ENCODE measurements at places on chromosomes 6 and 20. TPM values are rescaled to one million over a fixed set of nuclear protein-coding genes. Genes with fewer than 3 reads are reported as not detected.

GPX5 gene
- not detected for total RNA-seq

NFATC2 gene
- total RNA-seq: 1.5 TPM

SIGLEC1 gene
- total RNA-seq: not detected

ADGB gene
- not detected for total RNA-seq

SEL1L2 gene
- not detected for total RNA-seq

GRCh38 chr20:62407221-62407992 lies at the start of gene CABLES2:
Gene CABLES2, minus strand, starts transcription at chr20:62407285. Its CDS starts 9 bp downstream, at chr20:62407276.
- peak within 1 kb of the TSS; percentile 83 for H3K4me3 ChIP-seq
- no peaks in the 10 kb centered on the region for H3K36me3 ChIP-seq
- H3K27me3 ChIP-seq: peaks cover 6% of the 10 kb centered on the region
- peaks cover 4% of the 10 kb centered on the region for H3K4me1 ChIP-seq
- H3K27ac ChIP-seq: no peak within 1 kb of the TSS

DNA sequence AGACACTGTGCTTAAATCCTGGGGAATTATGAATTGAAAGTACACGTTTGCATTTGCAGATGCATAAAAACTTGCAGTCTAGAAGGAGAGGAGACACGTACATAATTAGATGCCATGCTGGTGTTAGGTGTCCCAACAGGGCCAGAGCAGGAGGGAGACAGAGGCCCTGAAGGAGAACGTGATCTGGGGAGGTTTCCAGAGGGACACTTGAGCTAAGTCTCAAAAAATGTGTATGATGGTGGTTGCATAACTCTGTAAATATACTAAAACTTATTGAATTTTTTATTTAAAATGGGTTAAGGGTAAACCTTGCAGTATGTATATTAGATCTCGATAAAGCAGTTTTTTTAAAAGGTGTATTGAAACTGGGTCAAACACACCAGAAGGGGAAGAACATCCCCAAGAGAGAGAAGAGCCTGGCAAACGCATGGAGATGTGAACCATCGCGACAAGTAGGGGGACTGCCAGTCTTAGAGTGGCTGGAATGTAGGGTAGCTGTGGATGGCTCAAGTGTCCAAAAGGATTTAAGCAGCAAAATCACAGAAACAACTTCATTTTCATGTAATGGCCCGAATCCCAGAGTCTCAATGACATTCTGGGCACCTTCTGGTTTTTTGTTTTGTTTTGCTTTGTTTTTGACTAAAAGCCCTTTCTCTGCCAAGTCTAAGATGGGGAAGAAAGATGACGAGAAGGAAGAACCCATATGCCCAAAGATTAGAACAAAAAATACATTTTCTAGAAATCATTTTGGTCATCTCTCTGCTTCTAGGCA lies 15.3 kb downstream of the TRAF3IP2 start:
- DNase-seq: no peak
- no peaks in the 10 kb centered on the region for H3K36me3 ChIP-seq
- H3K27ac ChIP-seq: no peak overlapping the region
- H3K27me3 ChIP-seq: no peaks in the 10 kb centered on the region

- H3K4me1 ChIP-seq: no peaks in the 10 kb centered on the region
- H3K27ac ChIP-seq: no peak overlapping the region
- no peaks in the 10 kb centered on the region for H3K27me3 ChIP-seq
- H3K4me3 ChIP-seq: no peak overlapping the region
- DNase-seq: no peak
Observed at GRCh38 chr20:35059612-35060011, 33.0 kb downstream of the TRPC4AP start.

DNA sequence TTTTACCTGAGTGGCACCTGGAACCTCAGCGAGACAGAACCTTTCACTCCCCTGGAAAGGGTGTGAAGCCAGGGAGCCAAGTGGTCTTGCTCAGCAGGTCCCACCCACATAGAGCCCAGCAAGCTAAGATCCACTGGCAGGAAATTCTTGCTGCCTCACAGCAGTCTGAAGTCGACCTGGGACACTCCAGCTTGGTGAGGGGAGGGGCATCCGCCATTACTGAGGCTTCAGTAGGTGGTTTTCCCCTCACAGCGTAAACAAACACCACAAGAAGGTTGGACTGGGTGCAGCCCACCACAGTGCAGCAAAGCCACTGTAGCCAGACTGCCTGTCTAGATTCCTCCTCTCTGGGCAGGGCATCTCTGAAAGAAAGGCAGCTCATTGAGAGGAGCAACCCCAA lies 134.7 kb upstream of the RSPO3 start:
- no peaks in the 10 kb centered on the region for H3K4me1 ChIP-seq
- H3K27ac ChIP-seq: no peak overlapping the region
- H3K4me3 ChIP-seq: no peak overlapping the region
- no peaks in the 10 kb centered on the region for H3K36me3 ChIP-seq
- no peaks in the 10 kb centered on the region for H3K27me3 ChIP-seq

DNA sequence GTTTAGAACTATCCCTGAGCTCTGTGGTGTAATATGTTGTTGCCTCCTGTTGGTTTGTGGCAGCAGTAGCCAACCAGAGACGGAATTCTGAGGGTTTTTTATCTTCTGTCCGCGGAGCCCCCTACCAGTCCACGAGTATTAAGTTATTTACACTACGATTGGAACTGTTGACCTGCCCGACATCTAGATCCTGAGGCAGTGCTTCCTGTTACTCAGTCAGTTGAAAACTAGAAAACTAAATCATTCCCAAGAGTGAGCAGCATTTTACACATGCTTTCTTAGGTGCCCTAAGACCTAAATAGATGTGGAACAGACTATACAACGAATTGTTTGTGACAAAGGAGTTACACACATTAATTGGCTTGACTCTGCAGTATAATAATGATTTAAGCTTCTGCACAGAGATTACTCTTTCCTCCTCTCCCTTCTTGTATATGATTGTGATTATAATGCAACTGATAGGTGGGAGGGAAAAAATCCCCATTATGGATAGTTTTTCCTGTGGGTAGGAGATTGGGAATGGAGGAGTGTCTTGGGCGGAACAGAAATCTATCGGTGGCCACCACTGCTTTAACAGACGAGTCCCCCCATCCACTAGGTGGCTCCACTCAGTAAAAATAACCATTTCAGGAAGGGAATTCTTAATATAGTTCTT lies 1.7 kb downstream of the LOC128125822 start:
- peaks cover 28% of the 10 kb centered on the region for H3K36me3 ChIP-seq
- peak overlapping the region; percentile 91 for H3K4me3 ChIP-seq
- peaks cover 26% of the 10 kb centered on the region for H3K27me3 ChIP-seq
- peak overlapping the region; percentile 93 for H3K27ac ChIP-seq

DNA sequence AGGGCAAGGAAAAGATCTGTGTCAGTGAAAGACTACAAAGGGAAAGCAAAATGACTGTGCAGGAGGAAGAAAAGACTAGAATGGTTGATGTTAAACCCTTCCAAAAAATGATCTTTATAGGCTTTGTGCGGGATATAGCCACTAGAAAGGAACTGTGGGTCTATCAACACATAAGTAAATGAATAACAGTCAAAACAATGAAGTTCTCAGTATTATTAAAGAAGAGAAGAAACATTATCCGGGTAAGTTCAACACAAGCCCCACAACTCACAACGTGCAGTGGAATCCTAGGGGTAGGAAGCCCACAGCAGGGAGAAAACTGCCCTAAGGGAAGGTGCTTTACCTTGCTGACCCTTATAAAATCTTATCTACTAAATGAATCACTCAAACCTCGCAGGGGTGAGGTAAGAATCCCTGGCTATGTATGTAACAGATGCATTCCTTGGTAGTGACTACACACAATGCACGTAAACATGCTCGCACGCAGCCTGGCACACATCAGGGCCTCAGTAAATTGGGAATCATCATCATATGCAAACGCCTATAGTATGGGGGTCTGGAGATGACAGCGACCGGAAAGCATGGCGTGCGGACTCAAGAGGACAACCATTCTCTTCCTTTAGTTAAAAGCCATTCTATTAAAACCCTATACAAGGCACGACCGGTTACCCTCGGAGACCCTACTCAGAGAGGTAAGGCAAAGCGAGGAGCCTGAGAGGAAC lies 11.3 kb downstream of the TFAP2A start:
- H3K27me3 ChIP-seq: peaks cover 88% of the 10 kb centered on the region
- no peak for DNase-seq
- no peaks in the 10 kb centered on the region for H3K36me3 ChIP-seq
- H3K4me3 ChIP-seq: peak overlapping the region; percentile 77

DNA sequence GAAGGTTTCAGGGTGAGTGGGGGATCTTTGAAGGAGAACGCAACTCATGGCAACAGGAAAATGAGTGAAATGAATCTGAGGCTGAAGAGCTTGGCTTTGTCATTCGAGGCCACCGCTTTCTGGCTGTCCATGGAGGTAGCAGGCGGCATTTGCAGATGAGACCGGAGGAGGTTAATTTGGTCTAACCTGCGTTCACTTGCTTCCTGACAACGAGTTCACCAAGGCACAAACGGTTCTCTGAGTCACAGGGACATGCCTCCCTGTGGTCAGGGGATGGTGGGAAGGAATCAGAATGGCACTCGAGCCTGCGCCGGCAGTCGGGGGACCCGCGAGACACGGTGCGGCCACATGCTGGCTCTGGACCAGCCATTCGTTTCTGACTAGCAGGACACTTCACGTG lies 75.0 kb downstream of the IRF4 start:
- no peak overlapping the region for H3K27ac ChIP-seq
- H3K36me3 ChIP-seq: no peaks in the 10 kb centered on the region
- peak; percentile 35 for DNase-seq
- H3K27me3 ChIP-seq: no peaks in the 10 kb centered on the region
- no peak overlapping the region for H3K4me3 ChIP-seq
- no peaks in the 10 kb centered on the region for H3K4me1 ChIP-seq

DNA sequence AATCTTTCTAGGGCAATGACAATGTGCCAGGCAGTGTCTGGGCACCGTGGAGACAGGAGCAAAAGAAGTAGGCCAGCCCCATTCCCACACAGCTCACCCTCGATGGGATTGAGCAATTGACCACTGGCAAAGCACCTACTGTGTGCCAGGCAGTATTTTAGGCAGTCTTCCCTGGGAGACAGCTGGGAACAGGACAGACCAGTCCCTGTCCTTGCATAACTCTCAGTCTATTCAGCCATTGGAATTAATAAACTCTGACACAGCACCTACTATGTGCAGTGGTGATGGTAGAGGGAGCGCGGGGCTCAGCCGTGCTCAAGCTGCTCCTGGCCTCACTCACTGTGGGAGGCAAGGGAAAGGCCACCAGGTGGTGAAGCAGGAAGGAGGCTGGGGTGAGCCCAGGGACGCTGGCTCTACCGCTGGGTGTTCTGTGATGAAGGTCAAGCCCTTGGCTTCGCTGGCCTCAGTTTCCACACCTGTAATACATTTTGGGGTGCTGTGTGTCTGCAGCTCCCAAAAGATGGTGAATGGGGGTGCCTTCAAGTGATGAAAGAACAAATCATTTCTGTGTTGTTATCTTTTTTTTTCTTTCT lies 122.3 kb upstream of the PMEPA1 start:
- no peak overlapping the region for H3K27ac ChIP-seq
- no peaks in the 10 kb centered on the region for H3K4me1 ChIP-seq
- no peak for DNase-seq
- no peak overlapping the region for H3K4me3 ChIP-seq
- H3K27me3 ChIP-seq: peaks cover 7% of the 10 kb centered on the region

- H3K27ac ChIP-seq: no peak overlapping the region
- H3K4me3 ChIP-seq: no peak overlapping the region
- H3K27me3 ChIP-seq: no peaks in the 10 kb centered on the region
- no peaks in the 10 kb centered on the region for H3K36me3 ChIP-seq
- no peak for DNase-seq
- peaks cover 6% of the 10 kb centered on the region for H3K4me1 ChIP-seq
Observed at GRCh38 chr20:11438412-11438811, 479.3 kb upstream of the BTBD3 start.

GRCh38 chr6:34585512-34586061 lies 29.5 kb upstream of the SPDEF start:
- H3K4me3 ChIP-seq: no peak overlapping the region
- H3K4me1 ChIP-seq: peaks cover 15% of the 10 kb centered on the region
- peaks cover 4% of the 10 kb centered on the region for H3K36me3 ChIP-seq
- H3K27ac ChIP-seq: no peak overlapping the region
- no peaks in the 10 kb centered on the region for H3K27me3 ChIP-seq

- H3K27ac ChIP-seq: no peak overlapping the region
- H3K4me3 ChIP-seq: no peak overlapping the region
- no peaks in the 10 kb centered on the region for H3K27me3 ChIP-seq
- H3K36me3 ChIP-seq: peaks cover 8% of the 10 kb centered on the region
- DNase-seq: no peak
Observed at GRCh38 chr6:166987930-166988329, 11.3 kb upstream of the CEP43 start.

GRCh38 chr20:59299945-59300332 lies 472 bp upstream of the EDN3 start:
- peak overlapping the region; percentile 32 for H3K4me3 ChIP-seq
- H3K36me3 ChIP-seq: no peaks in the 10 kb centered on the region
- H3K4me1 ChIP-seq: peaks cover 2% of the 10 kb centered on the region
- peak; percentile 67 for DNase-seq

DNA sequence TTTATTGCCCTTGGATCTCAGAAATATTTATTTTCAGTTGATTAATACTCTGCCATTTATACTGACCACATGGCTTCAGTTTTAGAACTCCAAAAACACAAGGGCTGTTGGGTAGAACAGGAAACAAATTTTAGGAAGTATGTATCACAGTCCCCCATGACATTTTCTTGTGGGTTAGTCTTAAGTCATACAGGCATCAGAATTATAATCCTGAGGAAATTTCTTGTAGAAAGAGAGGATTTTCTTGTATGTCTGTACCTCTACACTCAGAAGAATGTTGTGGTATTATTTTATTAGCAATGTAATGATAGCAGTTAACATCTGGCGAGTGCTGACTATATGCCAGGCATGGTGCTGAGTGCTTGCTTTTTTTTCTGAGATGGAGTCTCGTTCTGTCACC lies 302.9 kb downstream of the CLIC5 start:
- no peaks in the 10 kb centered on the region for H3K4me1 ChIP-seq
- H3K27me3 ChIP-seq: peaks cover 11% of the 10 kb centered on the region

GRCh38 chr6:26215585-26216358 lies 128.5 kb downstream of the HFE start:
- no peaks in the 10 kb centered on the region for H3K27me3 ChIP-seq
- no peak for DNase-seq
- H3K27ac ChIP-seq: peak overlapping the region; percentile 97

- no peak overlapping the region for H3K4me3 ChIP-seq
- no peaks in the 10 kb centered on the region for H3K27me3 ChIP-seq
- no peak for DNase-seq
- H3K27ac ChIP-seq: no peak overlapping the region
Observed at GRCh38 chr6:34852406-34853085, 35.3 kb downstream of the TAF11 start.

GRCh38 chr6:83008626-83009025 lies 57.0 kb downstream of the UBE3D start:
- no peak for DNase-seq
- H3K27me3 ChIP-seq: no peaks in the 10 kb centered on the region
- H3K4me1 ChIP-seq: no peaks in the 10 kb centered on the region
- H3K4me3 ChIP-seq: no peak overlapping the region

- no peaks in the 10 kb centered on the region for H3K4me1 ChIP-seq
- peaks cover 25% of the 10 kb centered on the region for H3K36me3 ChIP-seq
- peak; percentile 65 for DNase-seq
- peak overlapping the region; percentile 86 for H3K4me3 ChIP-seq
- H3K27me3 ChIP-seq: no peaks in the 10 kb centered on the region
Observed at GRCh38 chr20:50152394-50153152, 950 bp downstream of the PEDS1 start.
